ENCODE measurements at places on chromosomes 1 and 21.

GRCh38 chr1:83581747-83582146 lies 417.2 kb downstream of the TTLL7 start:
- no peak for DNase-seq

- no peak for DNase-seq
Measured at GRCh38 chr1:228340686-228341449, 65.8 kb downstream of the TRIM11 start.

- DNase-seq: no peak
Measured at GRCh38 chr1:196910215-196910614, 22.4 kb downstream of the CFHR4 start.

- no peak for DNase-seq
Measured at GRCh38 chr1:172719694-172720138, 60.8 kb downstream of the FASLG start.

DNA sequence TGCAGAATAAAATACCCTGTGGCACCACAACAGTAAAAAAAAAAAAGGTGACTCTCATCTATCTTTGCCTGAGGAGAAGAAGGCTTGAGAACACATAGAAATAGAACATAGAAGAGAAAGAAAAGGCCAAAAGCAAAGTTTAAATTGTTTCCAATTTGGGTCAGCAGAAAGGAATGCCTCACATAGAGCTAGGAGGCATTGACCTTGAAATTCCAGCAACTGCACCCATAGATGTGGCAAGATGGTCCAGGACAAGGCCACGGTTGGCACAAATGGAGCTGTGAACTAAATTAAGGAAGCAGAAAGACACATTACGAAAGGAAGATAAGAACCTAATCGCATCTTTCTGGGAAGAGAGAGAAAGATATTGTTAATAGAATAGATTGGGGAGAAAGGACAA lies 588.3 kb downstream of the LMO4 start:
- DNase-seq: no peak

DNA sequence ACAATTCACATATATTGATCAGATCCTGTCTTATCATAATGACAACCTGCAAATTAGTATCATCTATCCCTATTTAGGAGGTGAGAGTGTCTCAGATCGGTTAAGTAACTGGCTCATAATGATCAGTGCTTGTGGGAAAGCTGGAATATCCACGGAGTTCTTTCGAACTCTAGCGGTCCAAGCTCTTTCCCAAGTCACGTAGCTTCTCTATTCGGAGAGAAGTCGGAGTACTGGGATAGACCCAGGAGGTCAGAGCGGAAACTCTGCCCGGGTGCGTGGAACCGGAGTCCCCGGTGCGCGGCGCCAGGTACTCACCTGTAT lies 339 bp downstream of the PTGS2 start:
- DNase-seq: no peak

- DNase-seq: no peak
Measured at GRCh38 chr1:117671781-117672501, 66.1 kb downstream of the TENT5C start.

GRCh38 chr1:181806746-181807145 lies 254.8 kb downstream of the ZNF648 start:
- DNase-seq: no peak

GRCh38 chr1:21129407-21129806 lies 47.3 kb downstream of the EIF4G3 start:
- DNase-seq: no peak

- DNase-seq: no peak
Measured at GRCh38 chr1:78447086-78447485, 43.7 kb upstream of the PTGFR start.

- no peak for DNase-seq
Measured at GRCh38 chr1:116952738-116953275, 43.1 kb downstream of the PTGFRN start.

GRCh38 chr1:184143449-184143848 lies 91.9 kb downstream of the TSEN15 start:
- DNase-seq: no peak

DNA sequence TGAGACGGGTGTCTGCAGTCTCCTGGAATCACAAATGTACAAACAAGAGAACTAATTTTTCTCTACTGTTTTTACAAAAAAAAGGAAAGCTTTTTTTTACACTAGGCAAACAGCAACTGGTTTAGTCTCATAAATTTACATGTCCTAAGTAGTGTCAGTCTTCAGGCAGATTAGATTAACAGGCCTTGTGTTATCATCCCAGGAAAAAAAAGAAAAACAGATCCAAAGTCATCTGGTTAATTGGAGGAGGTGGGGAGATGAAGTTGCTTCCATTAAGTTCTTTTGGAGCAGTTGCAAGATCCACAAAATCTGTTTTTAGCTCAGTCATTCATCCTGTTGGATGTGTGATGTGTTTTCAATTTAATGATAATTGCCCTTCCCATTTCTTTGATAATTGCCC lies 363.5 kb upstream of the ADGRL2 start:
- no peak for DNase-seq

- DNase-seq: no peak
Measured at GRCh38 chr1:6673816-6674398, 27.7 kb downstream of the DNAJC11 start.

Measured in stimulated activated CD8-positive, alpha-beta memory T cell treated with anti-CD3 and anti-CD28 coated beads, Interleukin-4, amount 100 ng/mL, for 1 hour (primary cell).